Gastroesophageal sphincter (tissue), 4 donors: ENCODE measurements at places on chromosomes 12 and 14. TPM values are rescaled to one million over a fixed set of nuclear protein-coding genes. Genes with fewer than 3 reads are reported as not detected.

The DLST gene
- 84.8 TPM for total RNA-seq

The C12orf60 gene
- total RNA-seq, result 0.40 TPM

The TMBIM6 gene
- 351 TPM for total RNA-seq

The TDRD9 gene
- 1.7 TPM for total RNA-seq

The TCL1B gene
- total RNA-seq, result not detected

The DCN gene
- 1,552 TPM for total RNA-seq
